Ureter (tissue), 1 donor: ENCODE measurements at places on chromosomes 6 and 20. TPM values are rescaled to one million over a fixed set of nuclear protein-coding genes. Genes with fewer than 3 reads are reported as not detected.

GRCh38 chr6:158605266-158605878, 39.2 kb downstream of the DYNLT1 start:
- peak; percentile 59 for DNase-seq

The APOM gene
- total RNA-seq: 2.4 TPM

DNA sequence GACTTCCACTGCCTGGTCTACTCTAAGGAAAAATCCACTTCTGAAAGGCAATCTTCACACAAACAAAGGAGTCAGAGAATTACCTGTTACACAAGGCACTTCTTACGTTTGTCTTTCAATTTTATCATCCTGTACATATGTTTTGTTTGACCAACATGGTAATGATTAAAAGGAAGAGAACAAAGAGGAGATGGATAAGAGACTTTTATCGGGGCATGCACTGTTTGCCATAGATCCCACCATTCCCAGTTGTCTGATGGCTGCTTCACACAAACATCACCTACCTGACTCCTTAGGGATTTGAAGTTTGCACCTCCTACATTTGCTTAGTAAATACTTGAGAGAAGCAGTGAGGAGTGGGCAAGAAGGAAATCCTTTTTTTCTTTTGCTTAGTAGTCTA, 87.1 kb downstream of the BFSP1 start:
- DNase-seq: no peak

DNA sequence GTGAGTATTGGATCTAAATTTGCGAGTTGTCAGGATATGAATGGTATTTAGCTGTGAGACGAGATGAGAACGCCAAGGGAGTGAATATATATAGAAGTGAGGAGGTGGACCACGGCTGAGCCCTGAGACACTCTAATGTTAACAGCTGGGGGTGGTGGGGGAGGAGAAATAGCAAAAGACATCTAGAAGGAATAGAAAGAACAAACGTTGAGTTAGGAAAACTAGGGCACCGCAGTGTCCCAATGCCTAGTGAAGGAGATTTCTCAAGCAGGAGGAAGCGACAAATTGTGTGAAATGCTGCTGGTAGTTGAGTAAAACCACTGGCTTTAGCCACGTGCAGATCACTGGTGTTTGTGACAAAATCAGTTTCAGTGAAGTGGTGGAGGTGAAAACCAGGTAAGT, 56.9 kb downstream of the CD164 start:
- DNase-seq: no peak

GRCh38 chr6:42781796-42782688, at the start of gene BICRAL:
TSS of gene BICRAL (plus strand) at chr6:42782052. CDS start at chr6:42822023, 39,971 bp downstream.
- DNase-seq: peak; percentile 60

DNA sequence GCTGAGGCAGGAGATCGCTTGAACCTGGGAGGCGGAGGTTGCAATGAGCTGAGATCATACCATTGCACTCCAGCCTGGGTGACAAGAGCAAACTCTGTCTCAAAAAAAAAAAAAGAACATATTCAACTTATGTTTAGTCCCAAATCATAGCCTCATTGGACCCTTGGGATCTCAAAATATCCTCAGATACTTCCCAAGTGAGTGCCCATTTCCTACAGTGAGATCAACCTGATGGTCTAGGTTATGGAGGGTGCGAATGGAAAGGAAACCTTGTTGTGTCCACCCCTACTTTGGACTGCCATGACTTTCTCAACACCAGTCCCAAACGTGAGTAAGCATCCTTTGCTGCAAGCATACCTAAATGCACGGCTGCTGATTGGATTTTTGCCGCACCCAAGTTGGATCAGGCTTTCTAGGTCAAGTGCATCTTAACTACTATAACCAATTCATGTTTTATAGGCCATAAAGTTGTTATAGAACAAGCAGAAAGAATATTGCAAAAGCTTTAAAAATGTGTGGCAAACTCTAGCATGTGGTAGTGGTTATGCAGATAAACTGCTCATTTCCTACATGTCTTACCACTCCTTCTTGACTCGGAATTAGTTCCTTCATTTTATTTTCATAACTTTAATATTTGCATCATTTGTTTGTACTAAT, 131.2 kb downstream of the PLEKHG1 start:
- no peak for DNase-seq

The WFDC12 gene
- total RNA-seq: not detected

The OR2H1 gene
- total RNA-seq: not detected
